ENCODE measurements at places on chromosomes 13 and 19.

GRCh38 chr13:88339271-88339741 lies 668.1 kb downstream of the SLITRK5 start:
- no peak for DNase-seq

DNA sequence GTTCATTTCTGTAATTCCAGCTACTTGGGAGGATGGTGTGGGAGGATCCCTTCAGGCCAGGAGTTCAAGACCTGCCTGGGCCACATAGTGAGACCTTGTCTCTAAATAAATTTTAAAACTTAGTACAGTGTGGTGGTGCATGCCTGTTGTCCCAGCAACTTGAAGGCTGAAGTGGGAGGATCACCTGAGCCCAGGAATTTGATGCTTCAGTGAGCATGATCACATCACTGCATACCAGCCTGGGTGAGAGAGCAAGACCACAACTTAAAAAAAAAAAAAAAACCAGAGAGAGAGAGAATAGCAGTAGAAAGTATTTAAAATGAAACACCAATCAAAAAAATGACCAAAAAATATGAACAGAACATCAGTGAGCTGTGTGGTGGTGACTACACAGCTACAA lies 7.1 kb upstream of the ZNF823 start:
- DNase-seq, result no peak

DNA sequence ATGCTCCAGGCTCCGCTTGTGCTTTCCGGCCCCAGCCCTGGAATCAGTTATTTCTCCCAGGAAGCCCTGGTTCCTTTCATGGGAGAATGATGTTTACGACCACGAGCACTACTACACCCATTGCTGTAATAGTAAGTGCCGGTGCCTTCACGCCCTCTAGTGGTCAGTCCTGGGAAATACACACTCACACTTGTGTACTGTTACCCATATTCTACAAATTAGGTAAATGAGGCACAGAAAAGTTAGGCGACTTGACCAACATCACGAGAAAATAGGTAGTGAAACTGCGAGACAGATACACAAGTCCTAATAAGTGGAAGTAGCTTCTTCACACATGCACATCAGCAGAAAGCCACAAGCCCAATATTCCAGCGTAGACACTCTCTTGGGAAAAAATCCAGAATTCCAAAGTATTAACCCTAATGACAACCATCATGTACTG lies 21.7 kb downstream of the CEACAM21 start:
- DNase-seq, result peak; percentile 71

DNA sequence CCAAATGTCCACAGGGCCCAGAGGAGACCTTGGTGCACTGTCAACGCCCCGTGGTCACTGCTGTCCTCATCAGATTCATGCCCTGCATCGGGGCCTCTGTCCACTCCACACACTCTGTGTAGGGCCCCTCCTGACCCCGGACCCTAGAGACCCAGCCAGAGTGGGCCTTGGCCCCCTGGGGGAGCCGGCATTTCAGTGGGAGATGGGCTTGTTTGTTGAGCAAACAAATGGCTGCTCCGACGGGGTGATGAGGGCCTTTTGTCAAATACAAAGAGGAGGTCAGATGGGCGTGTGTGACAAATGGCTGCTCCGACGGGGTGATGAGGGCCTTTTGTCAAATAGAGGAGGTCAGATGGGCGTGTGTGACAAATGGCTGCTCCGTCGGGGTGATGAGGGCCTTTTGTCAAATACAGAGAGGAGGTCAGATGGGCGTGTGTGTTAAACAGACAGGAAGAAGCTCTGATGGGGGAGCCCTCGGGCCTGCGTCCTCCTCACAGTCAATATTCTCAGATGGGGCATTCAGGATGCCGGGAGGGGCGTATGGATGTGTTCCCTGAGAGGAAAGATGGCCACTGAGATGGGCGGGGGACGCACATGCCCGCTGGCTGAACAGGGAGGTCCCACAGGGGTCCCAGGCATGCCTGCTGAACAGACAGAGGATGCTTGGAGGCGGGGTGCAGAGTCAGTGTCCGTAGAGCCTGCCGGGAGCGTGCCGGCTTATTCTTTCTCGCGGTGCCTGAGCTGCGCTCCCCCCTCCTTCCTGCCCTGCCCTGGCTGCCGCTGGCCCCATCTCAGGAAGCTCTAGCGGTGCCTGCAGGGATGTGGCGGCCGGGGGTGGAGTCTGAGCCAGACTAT lies 36.3 kb downstream of the SMIM24 start:
- DNase-seq, result no peak

GRCh38 chr13:113508521-113509254 lies 18.2 kb upstream of the DCUN1D2 start:
- DNase-seq, result no peak

DNA sequence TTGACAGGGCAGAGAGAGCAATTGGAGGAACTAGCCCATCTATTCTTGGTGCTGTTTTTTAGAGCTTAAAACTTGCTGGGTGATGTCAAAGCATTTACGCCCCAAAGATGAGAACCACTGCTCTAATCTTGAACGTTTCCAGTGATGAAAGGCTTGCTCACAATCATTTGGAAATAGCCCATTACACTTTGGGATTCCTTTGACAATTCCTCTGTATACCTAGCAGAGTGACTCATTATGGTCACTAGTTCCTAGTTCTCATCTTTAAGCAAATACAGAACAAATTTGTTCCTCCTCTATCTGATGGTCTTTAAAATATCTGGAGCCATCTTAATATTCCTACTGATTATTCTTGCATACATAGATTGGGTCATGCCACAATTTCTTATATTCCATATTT lies 112.3 kb downstream of the GPC6 start:
- no peak for DNase-seq

DNA sequence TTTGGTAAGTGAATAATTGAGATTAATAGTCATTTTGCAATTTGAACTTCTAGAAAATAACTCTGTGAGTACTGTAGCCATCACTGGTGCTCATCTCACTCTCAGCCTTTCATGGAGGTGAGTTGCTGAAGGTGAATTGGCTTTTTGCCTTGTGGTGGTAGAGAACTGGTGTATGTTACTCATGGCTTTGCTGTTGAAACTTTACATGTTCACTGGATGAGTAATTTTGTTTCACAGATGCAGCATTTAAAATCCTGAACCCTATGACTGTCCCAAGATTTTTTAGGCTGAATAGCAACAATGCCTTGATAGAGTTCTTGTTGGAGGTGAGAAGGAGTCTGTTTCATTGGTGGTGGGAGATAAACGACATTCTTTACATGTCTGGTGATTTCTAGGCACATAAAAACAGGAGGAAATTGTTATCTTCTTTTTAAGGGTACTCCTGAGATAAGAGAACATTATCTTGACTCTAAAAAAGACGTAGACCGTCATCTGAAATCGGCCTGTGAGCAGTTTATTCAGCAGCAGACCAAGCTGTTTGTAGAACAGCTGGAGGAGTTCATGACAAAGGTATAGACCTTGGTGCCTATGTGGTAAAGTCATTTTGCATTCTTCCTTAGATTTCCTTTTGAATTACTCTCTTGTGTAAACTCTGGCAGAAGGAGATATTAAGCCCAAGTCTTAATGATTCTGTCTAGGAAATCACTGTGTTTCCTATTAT lies 53.9 kb downstream of the COG3 start:
- no peak for DNase-seq

DNA sequence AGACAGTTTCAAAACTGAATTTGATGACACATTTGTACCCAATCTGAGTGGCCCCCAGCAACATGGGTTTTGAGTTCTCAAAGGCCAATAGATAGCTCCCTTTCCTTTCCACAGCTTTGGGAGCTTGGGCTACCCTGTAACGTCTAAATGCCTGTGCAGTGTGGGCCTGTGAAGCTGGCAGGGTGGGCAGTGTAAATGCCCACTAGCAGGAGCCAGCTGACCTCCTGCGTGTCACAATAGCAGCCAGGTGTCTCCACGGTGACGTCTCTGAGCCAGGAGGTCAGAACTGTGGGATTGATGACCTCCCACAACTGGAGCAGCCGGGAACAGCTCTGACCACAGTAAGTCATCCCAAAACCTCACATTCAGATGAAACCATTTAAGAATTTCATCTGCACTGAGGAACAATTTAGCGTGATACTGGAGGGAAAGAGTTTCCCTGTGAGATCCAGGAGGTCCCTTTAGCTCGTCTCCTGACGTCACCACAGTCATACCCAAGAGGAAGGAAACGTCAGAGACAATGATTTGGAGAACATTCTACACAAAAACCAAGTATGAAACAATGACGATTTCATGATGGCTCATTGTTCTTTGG lies at the start of gene IPO5:
IPO5 (plus strand) TSS at position 300 of the 595 bp plus-strand sequence. CDS start 23,022 bp downstream, outside the sequence.
- no peak for DNase-seq

DNA sequence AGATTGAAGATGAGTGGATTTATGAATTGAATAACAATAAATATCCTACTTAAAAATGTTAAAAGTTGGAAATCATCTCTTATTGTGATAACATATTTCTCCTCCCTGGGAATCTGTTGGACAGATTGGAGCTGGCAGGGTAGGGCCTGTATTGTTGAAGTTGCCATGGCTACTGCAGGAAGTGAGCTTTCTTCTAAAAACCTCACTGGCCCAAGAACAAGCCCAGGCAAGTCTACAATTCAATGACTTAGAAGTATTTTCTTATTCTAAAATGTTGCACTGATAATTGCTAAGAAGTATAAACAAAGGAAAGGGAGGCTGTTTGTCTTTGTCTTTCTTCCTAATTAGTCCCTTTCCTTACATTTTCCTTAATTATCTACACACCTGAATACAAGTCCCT lies 112.1 kb downstream of the DLEU7 start:
- no peak for DNase-seq

- no peak for DNase-seq
Observed at GRCh38 chr19:6249296-6249695, 30.5 kb downstream of the MLLT1 start.

DNA sequence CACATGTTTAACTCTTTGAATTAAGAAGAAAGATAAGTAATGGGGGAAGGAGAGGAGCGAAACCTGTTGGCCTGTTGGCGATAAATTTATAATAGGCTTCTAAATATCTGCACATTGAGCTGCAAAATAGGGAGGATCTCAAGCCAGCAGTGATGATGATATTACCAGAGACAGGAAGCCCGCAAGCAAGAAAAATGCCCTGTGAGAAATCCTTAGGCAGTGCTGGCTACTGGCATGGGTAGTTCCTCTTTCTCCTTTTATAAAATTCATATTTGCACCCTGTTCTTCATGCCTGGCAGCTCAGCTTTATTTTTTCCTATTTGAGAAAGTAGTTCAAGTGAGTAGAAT lies 858 bp upstream of the USP12 start:
- no peak for DNase-seq

GRCh38 chr19:7806876-7807275 lies 23.1 kb upstream of the EVI5L start:
- DNase-seq, result no peak

GRCh38 chr19:48216933-48217332 lies 38.8 kb downstream of the CARD8 start:
- no peak for DNase-seq
